ENCODE measurements at places on chromosomes 7 and 10. TPM values are rescaled to one million over a fixed set of nuclear protein-coding genes. Genes with fewer than 3 reads are reported as not detected.
A peak's percentile ranks its signal among the peaks of the same experiment; 100 is the strongest.

GRCh38 chr7:77980087-77980713 is 181.6 kb downstream of the PHTF2 start:
- DNase-seq, result no peak
- no peaks in the 10 kb centered on the region for H3K4me1 ChIP-seq
- H3K27me3 ChIP-seq, result no peaks in the 10 kb centered on the region

- peak within 1 kb of the TSS; percentile 93 for H3K27ac ChIP-seq
- peaks cover 22% of the 10 kb centered on the region for H3K4me1 ChIP-seq
- peaks cover 49% of the 10 kb centered on the region for H3K27me3 ChIP-seq
- H3K4me3 ChIP-seq, result peak within 1 kb of the TSS; percentile 95
These were observed at the start of gene TES for GRCh38 chr7:116210345-116211005. Gene TES (plus strand): TSS chr7:116210539. CDS start chr7:116210708, 169 bp downstream.

DNA sequence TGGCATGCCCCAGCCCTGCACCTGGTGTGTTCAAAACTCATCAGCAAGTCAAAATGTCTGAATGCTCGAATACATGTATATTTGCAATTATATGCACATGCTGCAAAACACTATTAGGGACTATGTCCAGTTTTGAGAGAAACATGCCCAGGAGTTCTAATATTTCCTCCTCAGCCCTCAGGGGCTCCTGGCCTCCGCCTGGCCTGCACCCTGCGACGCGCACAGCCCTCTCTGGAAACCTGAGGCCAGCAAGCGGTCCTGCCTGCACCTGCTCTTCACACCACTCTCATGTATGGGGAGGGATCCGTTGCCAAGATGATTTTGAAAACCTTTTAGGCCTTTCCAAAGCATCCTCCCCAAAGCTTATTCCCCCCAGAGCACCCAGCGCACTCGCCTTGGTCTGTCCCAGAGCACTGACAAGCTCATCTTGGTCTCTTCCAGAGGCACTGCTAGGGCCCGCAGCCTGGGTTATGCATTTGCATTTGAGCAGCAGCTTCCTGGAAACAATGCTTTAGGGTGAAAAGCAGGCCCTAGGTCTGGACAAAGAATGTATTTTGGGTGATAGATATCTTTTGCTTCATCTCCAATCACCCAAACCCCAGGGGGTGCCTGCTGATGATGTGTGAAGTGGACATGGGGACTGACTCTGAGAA is 22.6 kb upstream of the CNPY1 start:
- H3K4me3 ChIP-seq, result no peak overlapping the region
- no peak for DNase-seq
- H3K36me3 ChIP-seq, result no peaks in the 10 kb centered on the region
- H3K27me3 ChIP-seq, result peaks cover 2% of the 10 kb centered on the region

DNA sequence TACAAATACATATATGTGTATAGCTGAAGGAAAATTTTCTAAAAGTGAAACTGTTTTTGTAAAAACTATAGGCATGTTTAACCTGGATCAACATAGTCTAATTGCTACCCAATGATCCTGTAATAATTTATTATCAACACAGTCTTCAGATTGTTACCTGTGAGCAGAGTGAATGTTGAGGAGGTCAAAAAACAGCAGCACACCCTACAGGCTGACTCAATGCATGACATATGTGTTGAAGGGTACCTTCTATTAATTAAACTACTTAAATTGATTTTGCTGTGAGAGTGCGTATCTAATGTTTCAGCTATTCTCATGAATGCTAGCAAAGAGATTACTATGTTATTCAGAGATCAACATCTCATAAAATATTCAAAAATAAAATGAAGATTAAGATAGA is 411.4 kb downstream of the TNS3 start:
- no peaks in the 10 kb centered on the region for H3K27me3 ChIP-seq
- no peak for DNase-seq
- no peaks in the 10 kb centered on the region for H3K4me1 ChIP-seq
- H3K4me3 ChIP-seq, result no peak overlapping the region
- no peak overlapping the region for H3K27ac ChIP-seq
- H3K36me3 ChIP-seq, result no peaks in the 10 kb centered on the region

DNA sequence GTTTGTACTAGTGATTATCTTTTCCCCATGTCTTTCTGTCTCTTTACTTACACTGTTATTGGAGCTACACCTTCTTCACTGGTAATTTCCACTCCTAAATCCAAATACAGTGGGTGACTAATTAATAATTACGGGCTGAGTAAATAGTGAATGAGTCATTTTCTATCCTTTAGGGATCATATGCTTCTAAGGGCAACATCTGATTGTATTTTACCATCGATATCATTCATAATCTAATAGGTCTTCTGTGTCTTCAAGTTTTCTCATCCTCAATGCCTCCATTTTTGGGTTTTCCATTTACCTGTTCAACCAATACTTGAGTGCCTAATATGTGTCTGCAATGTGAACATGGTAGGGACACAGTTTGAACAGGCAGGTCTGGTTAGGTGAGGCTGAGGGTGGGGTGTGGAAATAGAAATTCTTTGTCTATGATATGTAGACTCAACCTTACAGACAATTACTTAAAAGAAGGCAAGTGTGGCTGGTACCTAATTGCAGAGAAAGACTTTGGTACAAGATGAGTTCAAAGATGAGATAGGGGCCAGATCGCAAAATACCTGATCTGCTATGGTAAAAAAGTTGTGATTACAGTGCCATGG is 5.9 kb upstream of the DHX32 start:
- H3K4me3 ChIP-seq, result no peak overlapping the region
- peaks cover 5% of the 10 kb centered on the region for H3K4me1 ChIP-seq
- no peak overlapping the region for H3K27ac ChIP-seq
- no peak for DNase-seq

GRCh38 chr10:119207366-119207666 is at the start of gene GRK5:
Gene GRK5 (plus strand): TSS chr10:119207571. CDS start chr10:119207918, 347 bp downstream.
- no peaks in the 10 kb centered on the region for H3K27me3 ChIP-seq
- H3K27ac ChIP-seq, result peak within 1 kb of the TSS; percentile 98
- H3K4me3 ChIP-seq, result peak within 1 kb of the TSS; percentile 94
- peak; percentile 85 for DNase-seq
- peaks cover 70% of the 10 kb centered on the region for H3K4me1 ChIP-seq
- no peaks in the 10 kb centered on the region for H3K36me3 ChIP-seq

GRCh38 chr7:41835976-41836530 is 133.2 kb upstream of the INHBA start:
- H3K27me3 ChIP-seq, result no peaks in the 10 kb centered on the region
- no peak for DNase-seq
- no peak overlapping the region for H3K27ac ChIP-seq
- H3K4me3 ChIP-seq, result no peak overlapping the region

- no peaks in the 10 kb centered on the region for H3K27me3 ChIP-seq
- no peak for DNase-seq
- no peak overlapping the region for H3K27ac ChIP-seq
- H3K4me1 ChIP-seq, result no peaks in the 10 kb centered on the region
These were observed 26.6 kb downstream of the GPER1 start for GRCh38 chr7:1114505-1114904.

- H3K4me3 ChIP-seq, result no peak overlapping the region
- no peak for DNase-seq
- H3K4me1 ChIP-seq, result no peaks in the 10 kb centered on the region
- no peak overlapping the region for H3K27ac ChIP-seq
These were observed 197.3 kb downstream of the PCLO start for GRCh38 chr7:82965088-82966036.

DNA sequence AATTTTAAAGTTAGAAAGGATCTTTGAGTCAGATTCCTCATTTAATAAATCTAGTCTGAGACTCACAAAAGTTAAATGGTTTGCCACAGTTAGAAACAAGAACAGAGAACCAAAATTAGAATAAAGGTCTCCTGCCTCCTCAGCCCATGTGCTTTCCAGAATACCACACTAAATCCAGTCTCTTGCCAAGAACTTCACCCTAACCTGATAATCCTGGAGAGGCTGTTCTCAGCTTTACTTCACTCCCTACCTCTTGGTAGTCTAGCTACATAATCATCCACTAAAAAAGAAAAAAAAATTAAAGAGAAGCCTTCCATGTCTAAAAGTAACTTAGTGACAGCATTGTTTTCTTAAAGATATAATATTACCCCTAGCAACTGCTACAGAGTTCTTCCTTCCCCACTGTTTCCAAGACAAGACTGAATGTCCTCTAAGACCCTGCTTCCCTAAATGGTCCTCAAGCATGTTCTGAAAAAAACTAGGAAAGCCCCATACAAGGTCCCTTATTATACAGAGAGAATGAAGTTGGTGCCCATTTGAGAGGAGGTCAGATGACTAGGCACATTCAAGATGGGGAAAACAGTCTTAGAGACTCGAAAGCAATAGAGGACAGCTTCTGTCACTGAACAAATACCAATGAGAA is 56.8 kb downstream of the ZNF438 start:
- peaks cover 3% of the 10 kb centered on the region for H3K36me3 ChIP-seq
- no peak overlapping the region for H3K4me3 ChIP-seq
- no peak for DNase-seq
- no peak overlapping the region for H3K27ac ChIP-seq
- H3K27me3 ChIP-seq, result no peaks in the 10 kb centered on the region
- peaks cover 20% of the 10 kb centered on the region for H3K4me1 ChIP-seq

GRCh38 chr10:121338206-121338980 is 259.9 kb downstream of the FGFR2 start:
- H3K27me3 ChIP-seq, result no peaks in the 10 kb centered on the region
- H3K36me3 ChIP-seq, result peaks cover 6% of the 10 kb centered on the region
- peaks cover 79% of the 10 kb centered on the region for H3K4me1 ChIP-seq
- no peak for DNase-seq
- peak overlapping the region; percentile 73 for H3K27ac ChIP-seq

DNA sequence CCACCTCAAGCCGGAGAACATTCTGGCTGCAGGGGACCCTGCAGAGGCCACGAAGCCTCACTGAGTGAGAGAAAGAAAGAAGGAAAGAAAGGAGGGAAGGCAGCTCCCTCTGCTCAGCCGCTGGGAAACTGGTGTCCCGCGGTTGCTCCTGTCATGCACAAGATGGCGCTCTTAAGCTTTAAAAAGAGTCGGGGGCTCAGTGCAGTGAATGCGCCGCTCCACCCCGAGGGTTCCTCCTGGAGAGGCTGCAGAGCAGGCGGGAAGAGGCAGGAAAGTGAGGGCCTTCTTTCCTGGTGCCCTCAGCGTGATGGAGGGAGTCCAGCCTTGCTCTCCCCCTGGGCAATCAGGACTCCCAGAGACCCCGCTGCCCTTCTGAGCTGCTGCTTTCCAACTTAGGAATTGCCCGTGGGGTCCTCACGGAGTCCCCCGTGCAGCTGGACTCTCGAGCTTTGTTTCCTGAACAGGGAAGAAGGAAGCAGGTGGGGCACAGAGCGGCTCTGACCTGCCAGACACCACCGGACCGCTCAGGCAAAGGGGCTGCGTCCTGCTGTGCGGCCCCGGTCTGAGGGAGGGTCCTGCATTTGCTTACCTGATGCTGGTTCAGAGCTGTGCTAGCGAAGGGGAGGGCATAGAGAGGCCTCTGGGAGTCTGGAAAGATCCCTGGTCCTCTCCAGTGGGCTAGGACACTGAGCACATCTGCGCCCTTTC is 141.9 kb upstream of the MKI67 start:
- DNase-seq, result peak; percentile 84
- no peaks in the 10 kb centered on the region for H3K4me1 ChIP-seq
- no peak overlapping the region for H3K4me3 ChIP-seq

DNA sequence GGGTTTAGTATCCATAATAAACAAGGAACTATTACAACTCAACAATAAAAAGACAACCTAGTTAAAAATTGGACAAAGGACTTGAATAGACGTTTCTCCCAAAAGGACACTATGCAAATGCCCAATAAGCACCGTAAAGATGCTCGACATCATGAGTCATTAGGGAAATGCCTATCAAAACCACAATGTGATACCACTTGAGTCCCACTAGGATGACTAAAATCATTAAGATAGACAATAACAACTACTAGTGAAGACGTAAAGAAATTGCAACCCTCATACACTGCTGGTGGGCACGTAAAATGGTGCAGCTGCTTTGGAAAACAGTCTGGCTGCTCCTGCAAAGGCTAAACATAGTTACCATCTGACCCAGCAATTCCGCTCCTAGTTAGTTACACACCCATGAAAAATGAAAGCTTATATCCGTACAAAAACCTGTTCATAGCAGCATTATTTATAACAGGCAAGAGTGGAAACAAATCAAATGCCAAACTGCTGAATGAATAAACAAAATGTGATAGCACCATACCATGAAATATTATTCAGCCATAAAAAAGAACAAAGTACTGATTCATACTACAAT is 17.3 kb downstream of the CCDC3 start:
- peaks cover 9% of the 10 kb centered on the region for H3K4me1 ChIP-seq
- no peaks in the 10 kb centered on the region for H3K27me3 ChIP-seq
- H3K4me3 ChIP-seq, result no peak overlapping the region
- H3K27ac ChIP-seq, result no peak overlapping the region

GRCh38 chr7:30162133-30162532 is 27.3 kb downstream of the MTURN start:
- no peak for DNase-seq
- H3K27me3 ChIP-seq, result peaks cover 4% of the 10 kb centered on the region
- peaks cover 32% of the 10 kb centered on the region for H3K4me1 ChIP-seq
- H3K4me3 ChIP-seq, result peak overlapping the region; percentile 25
- no peak overlapping the region for H3K27ac ChIP-seq

DNA sequence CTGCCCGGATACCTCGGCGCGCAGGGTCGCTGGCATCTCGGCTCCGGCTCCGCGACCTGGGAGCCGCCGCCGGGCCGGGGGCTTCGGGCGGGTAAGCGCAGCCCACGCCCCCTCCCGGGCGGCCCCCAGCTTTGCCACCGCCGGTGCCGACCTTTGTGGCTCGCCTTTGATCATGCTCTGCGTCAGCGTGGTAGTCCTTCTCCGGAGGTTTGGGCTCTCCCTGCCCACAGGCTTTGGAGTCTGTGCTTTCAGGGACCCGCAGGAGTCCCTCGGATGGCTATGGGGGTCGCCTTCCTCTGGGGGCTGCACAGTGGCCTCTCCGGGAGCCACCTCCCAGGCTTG is 7.3 kb downstream of the ATP6V1F start:
- H3K4me1 ChIP-seq, result peaks cover 15% of the 10 kb centered on the region
- peak; percentile 33 for DNase-seq
- H3K27ac ChIP-seq, result peak overlapping the region; percentile 67

- H3K27ac ChIP-seq, result peak overlapping the region; percentile 27
- H3K27me3 ChIP-seq, result no peaks in the 10 kb centered on the region
- no peaks in the 10 kb centered on the region for H3K4me1 ChIP-seq
- no peak overlapping the region for H3K4me3 ChIP-seq
- H3K36me3 ChIP-seq, result peaks cover 37% of the 10 kb centered on the region
- DNase-seq, result no peak
These were observed 130.4 kb downstream of the SMURF1 start for GRCh38 chr7:99013266-99014112.

DNA sequence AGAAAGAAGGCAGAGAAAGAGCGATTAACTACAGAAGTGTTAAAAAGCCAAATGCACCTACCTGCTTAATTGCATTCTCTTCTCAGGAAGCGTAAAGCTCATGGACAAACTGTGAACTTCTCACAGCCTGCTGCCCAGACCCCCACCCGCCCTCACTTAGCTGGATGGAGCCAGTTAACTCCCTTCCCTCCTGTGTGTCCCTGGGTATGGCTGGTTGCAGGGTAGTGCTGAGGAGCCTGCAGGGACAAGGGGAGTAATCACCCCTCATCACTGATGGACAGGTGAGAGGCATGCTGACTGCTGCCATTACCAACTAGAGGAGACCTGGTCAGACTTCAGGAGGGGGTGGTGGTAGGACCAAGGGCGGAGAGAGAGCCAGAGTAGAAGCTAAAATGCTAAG is 37.5 kb downstream of the ENO4 start:
- H3K36me3 ChIP-seq, result no peaks in the 10 kb centered on the region
- DNase-seq, result no peak
- no peaks in the 10 kb centered on the region for H3K4me1 ChIP-seq

The GRID1 gene
- total RNA-seq, result 1.1 TPM

The POLR2J2 gene
- 5.8 TPM for total RNA-seq

The TUBAL3 gene
- total RNA-seq, result not detected

Measured in neural crest cell (in vitro differentiated cells).